ENCODE measurements at places on chromosomes 13 and 19.
A peak's percentile ranks its signal among the peaks of the same experiment; 100 is the strongest.

GRCh38 chr13:19618977-19619376 lies 14.5 kb upstream of the MPHOSPH8 start:
- no peak for DNase-seq

GRCh38 chr19:3606174-3606689 lies 443 bp downstream of the TBXA2R start:
- no peak for DNase-seq

DNA sequence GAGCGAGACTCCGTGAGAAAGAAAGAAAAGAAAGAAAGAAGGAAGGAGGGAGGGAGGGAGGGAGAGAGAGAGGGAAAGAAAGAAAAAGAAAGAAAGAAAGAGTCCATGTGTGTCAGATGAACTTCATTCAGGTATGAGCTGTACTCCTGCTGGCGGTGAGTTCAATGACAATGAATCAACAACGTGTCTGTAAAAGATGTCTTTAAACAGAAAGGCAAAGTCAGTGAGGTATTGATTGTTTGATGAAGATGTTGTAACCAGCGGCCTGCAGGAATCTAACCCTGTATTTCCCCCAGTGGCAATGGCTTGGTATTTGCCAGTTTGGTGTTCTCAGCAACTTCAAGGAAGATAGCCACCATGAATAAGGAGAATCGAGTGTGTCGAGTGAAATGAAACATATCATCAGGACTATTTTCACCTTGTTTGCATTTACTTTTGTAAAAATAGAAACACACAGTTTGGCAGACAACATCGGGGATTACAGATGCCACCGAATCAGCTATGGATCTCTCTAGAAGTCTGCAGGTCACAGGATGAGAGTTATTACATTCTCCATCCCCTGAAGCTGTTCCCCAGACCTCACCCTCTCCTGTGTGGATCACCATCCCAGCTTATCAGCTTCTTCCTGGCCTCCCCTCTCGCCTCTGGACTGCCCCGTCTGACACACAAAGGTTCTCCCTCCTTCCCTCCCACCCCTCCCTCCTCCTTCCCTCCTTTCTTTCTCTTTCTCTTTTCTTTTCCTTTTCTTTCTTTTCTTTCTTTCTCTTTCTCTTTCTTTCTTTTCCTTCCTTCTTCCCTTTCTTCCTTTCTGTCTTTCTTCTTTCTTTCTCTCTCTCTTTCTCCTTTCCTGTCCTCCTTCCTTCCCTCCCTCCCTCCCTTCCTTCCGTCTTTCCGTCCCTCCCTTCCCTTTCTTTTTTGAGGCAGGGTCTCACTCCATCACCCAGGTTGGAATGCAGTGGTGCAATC lies 8.2 kb upstream of the SBK3 start:
- DNase-seq, result no peak

DNA sequence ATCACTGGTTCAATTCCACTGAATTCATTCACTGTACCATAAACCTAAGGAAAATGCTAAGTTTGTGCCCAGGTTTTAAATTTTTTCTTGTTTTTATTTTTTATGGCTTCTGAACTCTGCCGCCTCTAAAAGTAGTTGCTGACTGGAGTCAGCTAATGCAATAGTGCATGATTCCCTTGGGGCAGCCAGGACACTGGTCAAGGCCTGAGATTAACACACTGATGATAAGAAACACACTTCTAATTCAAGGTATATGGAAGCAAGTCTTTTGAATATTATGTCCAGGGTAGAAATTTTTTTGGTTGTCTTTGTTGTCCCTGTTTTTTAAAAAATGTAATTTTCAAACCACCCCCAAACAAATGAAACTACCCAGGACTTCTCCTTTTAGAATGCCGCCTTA lies 72.2 kb downstream of the CDADC1 start:
- DNase-seq, result no peak

- no peak for DNase-seq
Measured at GRCh38 chr19:13132471-13133180, 14.6 kb downstream of the NACC1 start.

GRCh38 chr13:42652642-42653415 lies 78.9 kb downstream of the TNFSF11 start:
- no peak for DNase-seq

GRCh38 chr13:90884066-90884465 lies 463.4 kb upstream of the MIR17HG start:
- DNase-seq, result no peak

DNA sequence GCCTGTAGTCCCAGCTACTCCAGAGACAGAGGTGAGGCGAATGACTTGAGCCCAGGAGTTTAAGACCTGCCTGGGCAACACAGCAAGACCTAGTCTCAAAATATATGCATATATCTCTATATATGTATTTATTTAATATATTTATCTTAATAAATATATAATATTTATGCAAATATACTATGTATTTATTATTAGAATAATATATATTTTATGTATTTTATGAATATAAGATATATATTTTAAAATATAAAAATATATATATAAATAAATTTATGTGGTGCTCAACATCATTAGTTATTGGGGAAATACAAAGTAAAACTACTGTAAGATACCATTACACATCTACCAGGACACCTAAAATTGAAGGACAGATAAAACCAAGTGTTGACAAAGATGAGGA lies 58.1 kb upstream of the IPO5 start:
- no peak for DNase-seq

DNA sequence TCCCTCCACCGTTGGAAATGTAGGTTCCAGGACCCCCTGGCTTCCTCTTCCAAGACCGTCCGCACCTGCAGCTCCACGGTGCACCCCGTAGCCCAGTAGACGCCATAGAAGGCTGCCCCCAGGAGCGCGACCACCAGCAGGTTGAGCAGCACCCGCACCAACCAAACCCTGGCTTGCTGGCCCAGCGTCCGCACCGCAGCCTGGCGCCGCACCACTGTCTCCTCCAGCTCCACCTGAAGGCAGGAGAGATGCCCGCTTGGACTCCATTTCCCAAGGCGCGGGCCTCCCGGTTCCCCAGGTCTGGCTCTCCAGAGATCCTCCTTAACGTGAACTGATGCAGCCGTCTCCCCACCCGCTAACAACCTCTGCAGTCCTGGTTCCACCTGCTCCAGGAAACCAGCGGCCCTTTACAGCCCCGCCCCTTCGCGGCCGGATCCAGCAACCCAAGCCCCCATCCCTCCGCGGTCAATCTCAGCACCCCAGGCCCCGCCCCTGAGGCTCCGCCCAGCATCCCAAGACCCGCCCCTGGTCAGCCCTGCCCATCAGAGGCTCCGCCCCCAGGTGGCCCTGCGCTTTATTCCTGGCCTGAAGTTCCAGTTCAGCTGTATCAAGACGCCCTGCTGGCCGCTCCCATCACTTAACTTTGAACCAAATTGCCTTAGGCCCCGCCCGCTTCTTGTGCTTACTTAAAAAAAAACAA lies 5.0 kb upstream of the LENG1 start:
- DNase-seq, result no peak

- DNase-seq, result no peak
Measured at GRCh38 chr19:31716826-31717225, 367.6 kb upstream of the TSHZ3 start.

GRCh38 chr19:6459262-6460098 lies at the start of gene SLC25A23:
Gene SLC25A23, minus strand, starts transcription at chr19:6459792. Its CDS starts 164 bp downstream, at chr19:6459628.
- no peak for DNase-seq

DNA sequence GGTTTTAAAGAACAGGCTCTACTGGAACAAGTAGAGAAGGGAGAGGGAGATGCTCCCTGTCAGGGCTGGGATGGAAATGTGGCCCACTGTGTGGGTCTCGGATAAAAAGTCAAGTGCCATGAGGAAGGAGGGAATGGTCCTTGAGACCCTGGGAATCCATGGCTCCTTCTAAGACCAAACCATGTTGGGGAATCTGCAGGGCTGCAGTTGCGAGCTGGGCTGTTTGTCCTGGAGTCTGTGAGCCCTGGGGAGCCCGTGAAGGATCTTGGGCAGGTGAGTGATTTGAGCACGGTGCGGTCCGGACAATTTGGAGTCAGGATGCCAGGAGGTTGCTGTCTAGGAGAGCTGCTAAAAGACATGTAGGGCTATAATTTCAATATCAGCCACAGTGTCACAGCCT lies 359.4 kb downstream of the FGF9 start:
- DNase-seq, result no peak

GRCh38 chr19:33300009-33300893 lies 2.1 kb downstream of the CEBPA start:
- DNase-seq, result no peak

- no peak for DNase-seq
Measured at GRCh38 chr19:52554216-52554971, 15.7 kb upstream of the ZNF701 start.

GRCh38 chr13:103615771-103616170 lies 549.6 kb upstream of the SLC10A2 start:
- no peak for DNase-seq

GRCh38 chr13:98945863-98946605 lies 31.8 kb downstream of the DOCK9 start:
- no peak for DNase-seq

DNA sequence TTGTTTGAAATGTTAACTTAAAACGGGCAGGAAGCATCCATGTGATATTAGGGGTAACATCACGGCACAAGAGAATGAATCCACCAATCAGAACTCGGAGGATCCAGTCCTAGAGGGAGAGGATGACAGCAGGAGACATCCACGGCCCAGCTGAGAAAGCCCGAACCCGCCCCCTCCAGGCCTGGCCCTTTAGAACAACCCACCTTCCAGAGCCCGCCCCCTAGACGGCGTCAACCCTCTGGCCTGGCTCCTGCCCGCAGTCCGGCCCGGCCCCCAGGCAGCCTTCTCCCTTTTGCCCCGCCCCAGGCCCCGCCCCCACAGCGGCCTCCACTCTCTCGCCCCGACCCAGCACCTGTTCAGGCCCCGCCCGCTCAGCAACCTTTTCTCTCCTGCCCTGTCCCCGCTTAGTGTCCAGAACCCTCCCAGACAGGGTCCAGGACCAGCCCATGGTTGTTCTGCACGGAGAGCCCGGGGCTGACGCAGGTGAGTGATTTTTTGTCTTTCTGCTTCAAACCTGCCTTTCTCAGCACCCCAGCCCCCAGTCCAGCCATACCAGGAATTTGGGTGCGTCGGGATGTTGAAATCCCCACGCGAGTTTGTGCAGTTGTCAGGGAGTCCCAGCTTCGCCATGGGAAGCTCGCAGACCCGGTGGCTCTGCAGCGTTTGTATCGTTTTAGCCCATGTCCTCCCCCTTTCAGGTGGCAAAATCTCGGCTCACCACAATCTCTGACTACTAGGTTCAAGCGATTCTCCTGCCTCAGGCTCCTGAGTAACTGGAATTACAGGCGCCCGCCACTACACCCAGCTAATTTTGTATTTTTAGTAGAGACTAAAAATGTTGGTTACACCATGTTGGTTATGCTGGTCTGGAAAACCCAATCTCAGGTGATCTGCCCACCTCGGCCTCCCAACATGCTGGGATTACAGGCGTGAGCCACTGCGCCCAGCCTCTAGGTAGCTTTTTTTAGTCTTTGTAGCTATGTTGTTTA lies 16.1 kb downstream of the ZNF816 start:
- peak; percentile 47 for DNase-seq

DNA sequence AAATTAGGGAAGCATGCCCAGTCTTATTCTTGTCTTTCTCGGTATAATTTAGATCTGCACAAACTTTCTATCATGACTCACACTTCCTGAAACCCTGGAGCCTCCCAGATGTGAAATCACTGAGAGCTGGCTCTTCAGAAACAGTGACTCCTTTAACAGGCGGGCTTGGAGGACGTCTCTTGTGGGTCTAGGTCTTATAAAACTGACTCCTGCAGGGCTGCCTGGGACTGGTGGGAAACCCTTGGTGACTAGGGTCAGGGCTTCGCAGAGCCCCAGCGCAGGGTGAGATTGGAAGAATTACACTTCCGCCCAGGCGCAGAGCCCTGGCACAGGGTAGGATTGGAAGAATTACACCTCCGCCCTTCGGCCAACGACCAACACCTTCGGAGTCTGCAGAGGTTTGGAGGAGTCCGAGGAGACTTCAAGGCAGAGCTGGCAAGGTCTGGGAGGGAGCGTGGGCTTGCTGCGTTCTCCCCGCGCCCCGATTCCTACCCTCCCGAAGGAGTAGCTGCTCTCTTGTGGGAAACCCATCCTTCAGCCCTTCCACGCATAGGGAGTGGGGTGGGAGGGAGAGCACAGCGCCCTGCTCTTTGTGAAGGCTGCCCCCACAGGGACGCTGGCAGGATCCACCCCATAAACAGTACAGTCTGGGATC lies 43.4 kb upstream of the MAP3K10 start:
- no peak for DNase-seq

- no peak for DNase-seq
Measured at GRCh38 chr13:113536461-113537110, 46.1 kb upstream of the DCUN1D2 start.

GRCh38 chr19:50022823-50023222 lies 2.3 kb downstream of the VRK3 start:
- DNase-seq, result no peak

- DNase-seq, result no peak
Measured at GRCh38 chr13:109275852-109276251, 510.5 kb downstream of the IRS2 start.

Data from NCI-H1048 (cell line).